ENCODE measurements at places on chromosomes 1 and 21.

DNA sequence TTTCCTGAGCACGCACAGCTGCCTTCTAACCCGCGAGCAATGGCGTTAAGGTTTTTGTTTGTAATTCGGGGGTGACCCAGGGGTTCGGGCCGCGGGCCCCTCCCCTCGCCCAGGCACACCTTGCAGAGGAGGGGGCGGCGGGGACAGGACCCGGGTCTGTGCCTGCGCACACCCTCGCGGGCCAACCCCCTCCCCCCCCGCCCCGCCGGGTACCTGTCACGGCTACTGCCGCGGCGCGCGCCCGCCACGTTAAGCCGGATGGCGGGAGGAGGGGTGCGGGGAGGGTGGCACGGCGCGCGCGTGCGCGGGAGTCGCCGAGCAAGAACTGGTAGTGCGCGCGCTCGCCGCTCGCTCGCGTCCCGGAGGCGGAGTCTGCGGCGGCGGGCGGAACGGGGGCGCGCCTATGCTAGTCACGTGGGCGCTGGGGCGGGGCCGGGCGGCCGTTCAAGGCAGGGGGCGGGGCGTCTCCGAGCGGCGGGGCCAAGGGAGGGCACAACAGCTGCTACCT lies at the start of gene TPTE:
TSS of gene TPTE (plus strand) at position 493 of the 508 bp plus-strand sequence. CDS start 17,141 bp downstream, outside the sequence.
- no peak for DNase-seq

GRCh38 chr1:59046730-59047157 lies 250.2 kb upstream of the FGGY start:
- DNase-seq: no peak

- peak; percentile 37 for DNase-seq
These were observed 429 bp downstream of the SRRM1 start for GRCh38 chr1:24643363-24644099.

- no peak for DNase-seq
These were observed 85.7 kb upstream of the CXADR start for GRCh38 chr21:17427157-17427556.

GRCh38 chr21:45383615-45384201 lies 21.3 kb upstream of the COL18A1 start:
- DNase-seq: no peak

DNA sequence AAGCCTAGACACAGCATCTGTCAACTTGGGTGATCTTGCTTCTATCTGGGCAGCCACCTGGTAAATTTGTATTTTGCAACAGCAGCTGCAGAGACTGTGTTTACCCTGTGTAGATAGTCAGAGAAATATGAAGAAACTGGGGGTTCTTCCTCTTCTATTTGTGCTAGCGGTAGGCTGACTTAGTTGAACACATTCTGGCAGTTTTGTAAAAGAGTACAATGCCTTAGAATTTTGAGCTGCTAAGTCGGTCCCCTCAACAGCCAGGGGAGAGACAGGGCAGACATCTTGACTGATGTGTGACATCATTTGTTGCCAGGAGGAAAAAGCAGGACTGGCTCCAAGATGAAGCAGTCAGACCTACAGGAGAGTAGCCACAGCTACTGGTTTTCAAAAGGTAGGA lies 53.7 kb downstream of the KCNJ6 start:
- DNase-seq: peak; percentile 73

GRCh38 chr1:190747704-190748103 lies 270.0 kb upstream of the BRINP3 start:
- DNase-seq: no peak

DNA sequence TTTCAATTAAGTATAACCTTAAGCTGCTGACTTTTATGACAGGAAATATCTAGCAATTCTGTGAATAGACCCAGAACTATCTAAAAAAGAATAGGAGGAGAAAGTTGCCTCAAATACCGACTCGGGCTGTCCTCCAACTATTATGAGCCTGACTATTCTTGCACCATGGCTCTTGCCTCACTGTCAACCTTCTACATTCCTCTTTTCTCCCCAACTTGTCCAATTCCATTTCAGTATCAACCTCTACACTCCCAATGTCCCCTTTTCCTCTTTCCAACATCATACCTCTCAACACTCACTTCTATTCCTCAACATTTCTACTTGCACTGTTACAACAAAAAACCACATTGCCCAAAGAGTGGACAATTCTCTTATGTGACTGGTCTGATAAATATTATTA lies 2.3 kb downstream of the ZZZ3 start:
- DNase-seq: no peak

DNA sequence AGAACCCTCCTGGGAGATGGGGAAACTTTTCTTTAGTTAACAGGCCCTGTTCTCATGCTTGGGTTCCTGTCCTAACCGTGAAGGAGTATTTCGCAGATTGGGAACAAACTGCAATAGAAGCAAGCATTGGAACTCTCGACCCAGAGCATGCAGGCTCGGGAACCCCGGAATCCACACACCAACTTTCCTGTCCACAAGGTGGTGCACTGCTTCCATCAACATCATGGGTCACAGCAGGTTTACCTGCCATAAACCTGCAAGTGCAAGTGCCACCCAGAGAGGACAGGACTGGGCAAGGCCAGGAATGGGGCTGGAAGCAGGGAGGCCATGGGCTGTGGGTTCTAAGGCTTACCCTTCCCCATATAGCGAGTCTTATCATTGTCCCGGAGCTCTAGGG lies 6.9 kb downstream of the ENO1 start:
- peak; percentile 28 for DNase-seq

DNA sequence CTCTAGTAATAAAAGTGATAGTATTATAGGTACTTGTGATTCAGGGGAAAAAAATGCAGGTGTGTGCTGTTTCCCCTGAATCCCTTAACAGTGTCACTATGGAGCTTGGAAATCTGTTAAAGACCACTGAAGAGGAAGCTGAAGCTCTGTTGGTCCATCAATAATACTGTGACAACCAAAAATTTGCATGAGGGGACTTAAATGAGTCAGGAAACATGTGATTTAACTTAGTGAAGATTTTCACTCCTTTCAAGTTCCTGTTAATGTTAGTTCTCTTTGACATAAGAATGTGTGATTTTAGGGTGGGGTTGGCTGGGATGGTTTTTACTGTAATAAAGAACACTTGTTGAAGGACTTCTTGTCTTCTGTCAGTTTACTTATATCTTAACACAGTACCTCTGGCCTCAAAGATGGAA lies 32.0 kb downstream of the VANGL2 start:
- DNase-seq: no peak

DNA sequence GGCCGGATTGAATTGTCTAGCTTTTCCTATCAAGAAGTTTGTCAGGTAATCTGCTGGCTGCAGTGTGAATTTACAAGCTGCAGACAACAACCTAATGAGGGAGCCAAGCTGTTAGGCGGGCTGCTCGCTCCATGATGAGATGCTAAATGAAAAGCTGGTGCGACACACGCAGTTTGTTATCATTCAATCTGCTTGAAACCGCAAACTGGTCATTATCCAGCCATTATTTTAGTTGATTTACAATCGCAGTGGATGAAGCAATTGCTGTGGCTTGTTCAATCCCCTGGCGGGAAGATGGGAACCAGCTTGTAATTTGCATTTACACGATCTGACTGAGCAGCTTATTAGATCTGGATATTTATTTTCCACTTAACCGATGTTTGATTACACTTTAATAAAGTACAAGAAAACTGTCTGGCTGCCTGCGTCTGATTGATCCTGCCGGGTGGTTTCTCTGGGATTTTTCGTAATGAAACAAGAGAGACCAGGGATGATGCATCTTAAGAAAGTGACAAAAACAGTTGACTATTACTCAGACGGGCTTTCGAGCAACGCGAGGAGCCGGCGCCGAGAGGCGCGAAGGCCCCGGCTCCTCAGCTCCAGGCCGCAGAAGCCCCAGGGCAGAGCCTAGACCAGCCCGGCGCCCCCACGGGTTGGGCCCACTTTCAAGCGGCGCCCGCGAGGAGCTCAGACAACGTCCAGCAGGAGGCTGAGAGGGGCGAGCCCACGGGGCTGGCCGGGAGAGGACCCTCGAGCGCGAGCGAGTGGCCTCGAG lies 118.0 kb upstream of the BARHL2 start:
- no peak for DNase-seq

DNA sequence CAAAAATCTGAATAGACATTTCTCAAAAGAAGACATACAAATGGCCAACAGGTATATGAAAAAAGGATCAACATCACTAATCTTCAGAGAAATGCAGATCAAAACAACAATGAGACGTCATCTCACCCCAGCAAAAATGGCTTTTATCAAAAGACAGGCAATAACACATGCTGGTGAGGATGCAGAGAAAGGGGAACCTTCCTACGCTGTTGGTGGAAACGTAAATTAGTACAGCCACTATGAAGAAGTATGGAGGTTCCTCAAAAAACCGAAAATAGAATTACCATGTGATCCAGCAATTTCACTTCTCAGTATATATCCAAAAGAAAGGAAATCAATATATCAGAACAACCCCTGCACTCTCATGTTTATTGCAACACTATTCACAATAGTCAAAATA lies 65.1 kb upstream of the ATP1B1 start:
- no peak for DNase-seq

- no peak for DNase-seq
These were observed 132.9 kb upstream of the RAB4A start for GRCh38 chr1:229138058-229138457.

DNA sequence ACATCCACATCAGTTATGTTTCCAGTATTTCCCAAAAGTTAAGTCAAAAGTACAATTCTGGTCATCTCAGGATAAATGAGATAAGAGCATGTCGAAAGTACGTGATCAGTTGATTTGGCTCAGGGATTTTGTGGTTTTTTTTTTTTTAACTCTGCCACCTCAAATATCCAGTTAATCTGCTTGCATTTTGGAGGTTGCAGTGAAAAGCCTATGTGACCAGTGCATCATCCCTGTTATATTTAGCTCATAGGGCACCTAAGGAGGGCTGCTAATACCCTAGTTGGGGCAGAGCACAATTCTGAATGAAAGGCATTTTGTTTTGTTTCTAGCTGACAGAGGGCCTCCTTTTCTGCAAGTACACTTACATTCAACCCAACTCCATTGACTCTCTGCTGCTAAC lies 31.7 kb upstream of the RGS16 start:
- no peak for DNase-seq

DNA sequence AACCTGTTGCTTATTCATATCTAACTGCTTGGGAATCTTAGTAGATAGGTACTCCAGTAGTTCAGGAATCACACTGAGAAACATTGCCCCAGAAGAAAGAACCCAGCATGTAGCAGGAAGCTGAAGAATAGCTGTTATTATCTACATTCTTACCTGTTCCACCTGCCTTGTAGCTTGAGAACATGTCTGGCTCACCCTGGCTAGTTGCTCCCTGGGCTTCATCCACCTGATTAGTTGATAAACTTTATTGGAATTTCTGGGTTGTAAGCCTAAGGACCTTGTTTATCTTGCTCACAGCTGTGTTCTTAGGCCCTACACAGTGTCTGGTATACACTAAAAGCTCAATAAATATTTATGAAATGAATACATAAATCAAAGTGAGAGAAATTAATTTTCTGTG lies 106.3 kb upstream of the DMRTA2 start:
- no peak for DNase-seq

DNA sequence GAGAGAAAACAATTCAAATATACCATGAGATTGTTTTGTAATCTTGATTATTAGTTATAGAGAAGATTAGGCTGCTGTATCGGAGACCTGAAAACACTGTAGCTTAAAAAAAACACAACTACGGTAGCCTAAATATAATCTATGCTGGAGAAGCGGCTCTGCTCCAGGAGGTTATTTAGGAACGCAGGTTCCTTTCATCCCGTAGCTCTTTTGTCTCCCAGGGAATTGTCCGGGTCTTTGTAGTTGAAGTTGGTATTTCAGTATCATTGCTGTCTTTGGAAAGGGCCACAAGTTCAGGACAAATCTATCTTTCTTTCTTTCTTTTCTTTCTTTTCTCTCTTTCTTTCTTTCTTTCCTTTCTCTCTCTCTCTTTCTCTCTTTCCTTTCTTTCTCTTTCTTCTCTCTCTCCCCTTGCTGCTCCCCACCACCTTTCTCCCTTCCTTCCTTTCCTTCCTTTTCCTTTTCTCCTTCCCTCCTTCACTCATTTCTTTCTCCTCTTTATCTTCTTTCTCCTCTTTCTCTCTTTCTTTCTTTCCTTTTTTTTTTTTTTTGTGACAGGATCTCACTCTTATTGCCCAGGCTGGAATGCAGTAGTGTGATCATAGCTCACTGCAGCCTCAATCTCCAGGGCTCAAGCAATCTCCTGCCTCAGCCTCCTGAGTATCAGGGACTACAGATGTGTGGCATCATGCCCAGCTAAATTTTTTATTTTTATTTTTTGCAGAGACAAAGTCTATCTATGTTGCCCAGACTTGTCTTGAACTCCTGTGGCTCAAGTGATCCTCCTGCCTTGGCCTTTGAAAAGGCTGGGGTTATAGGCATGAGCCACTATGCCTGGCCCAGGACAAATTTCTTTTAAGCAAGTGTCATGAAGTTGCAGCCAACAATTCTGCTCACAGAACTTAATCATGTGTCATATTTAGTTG lies 10.9 kb upstream of the NFIA start:
- DNase-seq: no peak

DNA sequence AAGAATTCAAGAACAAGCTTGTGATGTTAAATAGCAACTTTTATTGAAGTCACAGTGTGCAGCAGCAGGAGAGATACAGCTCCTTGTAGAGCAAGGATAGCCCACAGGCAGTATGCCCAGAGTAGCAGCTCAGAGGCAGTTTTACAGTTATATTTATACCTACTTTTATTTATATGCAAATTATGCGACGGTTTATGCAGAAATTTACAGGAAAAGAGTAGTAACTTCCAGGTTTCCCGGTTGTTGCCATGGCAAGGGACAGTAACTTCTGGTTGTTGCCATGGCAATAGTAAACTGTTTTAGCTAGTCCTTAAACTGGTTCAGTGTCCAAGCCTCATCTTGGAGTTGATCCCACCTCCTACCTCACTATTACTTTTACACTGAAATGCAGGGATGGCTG lies 344.6 kb upstream of the LYPLAL1 start:
- no peak for DNase-seq

- DNase-seq: no peak
These were observed 9.0 kb upstream of the L1TD1 start for GRCh38 chr1:62185677-62186076.

- peak; percentile 69 for DNase-seq
These were observed 17.9 kb upstream of the FMOD start for GRCh38 chr1:203368624-203369451.

- DNase-seq: no peak
These were observed 433.0 kb upstream of the RUNX1 start for GRCh38 chr21:35482096-35482495.

DNA sequence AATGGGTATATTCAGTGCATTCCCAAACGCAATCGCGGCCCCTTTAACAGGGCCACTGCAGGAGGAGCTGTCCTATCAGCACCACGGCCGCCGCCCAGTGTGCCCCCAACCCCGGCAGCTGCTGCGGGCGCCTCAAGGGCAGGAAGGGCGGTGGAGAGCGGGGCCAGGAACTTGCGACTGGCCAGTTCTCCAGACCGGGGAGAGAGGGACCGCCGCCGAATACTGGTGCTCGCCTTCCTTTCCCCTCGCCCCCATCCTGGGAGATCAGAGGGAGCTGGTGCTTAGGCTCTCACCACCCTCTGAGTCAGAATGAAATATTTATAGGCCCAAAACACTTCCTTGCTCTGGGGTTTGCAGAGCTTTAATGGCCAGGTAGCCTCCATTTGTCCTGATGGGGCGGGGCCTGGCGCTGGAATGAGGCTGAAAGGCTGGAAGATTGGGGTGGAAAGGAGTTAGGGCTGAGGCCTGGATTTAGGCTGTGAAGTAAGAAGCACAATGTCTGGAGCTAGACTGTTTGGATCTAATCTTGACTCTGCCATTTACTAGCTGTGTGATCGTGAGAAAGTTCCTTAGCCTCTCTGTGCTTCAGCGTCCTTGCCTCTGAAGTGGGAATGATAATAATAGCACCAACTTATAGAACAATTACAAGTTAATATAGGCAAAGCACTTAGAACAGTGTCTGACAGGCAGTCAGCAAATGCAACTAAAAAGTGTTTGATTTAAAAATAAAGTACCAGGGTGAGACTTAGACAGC lies 75.5 kb downstream of the NAV1 start:
- DNase-seq: no peak
